ENCODE measurements at places on chromosomes 7 and 10. TPM values are rescaled to one million over a fixed set of nuclear protein-coding genes. Genes with fewer than 3 reads are reported as not detected.

The ACSM6 gene
- not detected for total RNA-seq

The SUN3 gene
- total RNA-seq, result not detected

The RBM20 gene
- total RNA-seq, result 0.02 TPM

GRCh38 chr7:48274662-48275061 lies 103.4 kb downstream of the ABCA13 start:
- DNase-seq, result no peak

GRCh38 chr10:103942866-103943265 lies 24.1 kb upstream of the SLK start:
- no peak for DNase-seq

DNA sequence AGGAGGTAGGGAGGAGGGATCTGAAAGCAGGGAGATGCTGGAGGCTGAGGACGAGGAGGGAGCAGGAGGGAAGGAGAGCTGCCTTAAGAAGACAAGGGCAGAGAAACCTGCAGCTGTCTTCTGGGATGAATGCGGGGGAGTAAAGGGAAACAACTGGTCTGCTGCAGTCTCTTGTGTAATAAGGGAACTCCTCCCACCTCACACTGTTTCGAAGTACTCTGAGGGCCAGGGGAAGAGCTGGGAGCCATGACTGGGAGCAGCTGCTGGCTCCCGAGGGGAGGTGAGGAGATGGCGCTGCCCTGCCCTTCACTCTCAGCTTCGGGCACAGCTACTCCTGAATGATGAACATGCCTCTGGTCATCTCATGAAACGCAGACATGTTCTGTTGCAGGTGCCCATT lies 65.1 kb downstream of the CLEC2L start:
- DNase-seq, result no peak

GRCh38 chr7:112622159-112622715 lies 141.4 kb downstream of the LSMEM1 start:
- no peak for DNase-seq

DNA sequence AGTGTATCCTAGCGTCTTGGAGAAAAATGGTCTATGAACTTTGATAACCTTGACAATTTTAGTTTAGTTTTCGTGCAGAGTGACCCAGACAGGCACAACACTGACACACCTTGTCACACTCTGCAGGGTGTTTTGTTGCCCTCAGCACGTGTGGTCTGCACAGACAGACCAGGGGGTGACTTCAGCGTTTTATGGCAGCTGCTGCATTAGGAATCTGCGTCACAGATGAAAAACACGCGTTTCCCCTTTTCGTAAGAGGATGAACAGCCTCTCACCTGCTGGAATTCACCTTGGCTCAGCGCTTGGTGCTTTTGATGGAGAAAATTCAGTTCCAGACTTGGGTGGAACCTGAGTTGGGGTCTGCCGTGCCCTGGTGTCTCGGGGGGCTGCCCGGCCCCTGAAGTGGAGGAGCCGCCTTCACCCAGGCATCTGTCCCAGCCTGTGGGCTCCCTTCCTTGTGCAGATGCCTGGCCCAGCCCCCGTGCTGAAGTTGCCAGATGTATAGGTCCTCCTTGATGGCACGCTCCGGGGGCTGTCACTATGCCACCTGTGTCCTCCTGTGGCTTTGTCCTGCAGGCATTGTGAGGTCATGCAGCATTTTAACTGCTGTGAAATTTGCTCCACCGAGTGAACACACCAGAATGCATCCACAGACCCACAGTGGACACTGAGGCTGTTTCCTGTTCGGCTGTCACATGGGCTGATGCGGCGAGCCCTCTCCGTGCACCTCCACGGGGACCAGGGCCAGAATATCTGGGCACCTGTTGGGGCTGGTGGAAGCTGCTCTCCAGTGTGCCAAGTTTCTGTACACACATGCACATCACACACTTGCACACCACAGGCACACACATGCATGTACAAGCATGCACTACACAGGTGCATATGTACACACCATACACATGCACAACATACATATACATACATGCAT lies 18.3 kb downstream of the INPP5A start:
- no peak for DNase-seq

Measured in activated B cell treated with CpG ODN at 0.5 μM for 24 hours (primary cell).